ENCODE measurements at places on chromosomes 13 and 19. TPM values are rescaled to one million over a fixed set of nuclear protein-coding genes. Genes with fewer than 3 reads are reported as not detected.

- no peak for DNase-seq
These were observed 6.1 kb upstream of the ZNF787 start for GRCh38 chr19:56126983-56127780.

DNA sequence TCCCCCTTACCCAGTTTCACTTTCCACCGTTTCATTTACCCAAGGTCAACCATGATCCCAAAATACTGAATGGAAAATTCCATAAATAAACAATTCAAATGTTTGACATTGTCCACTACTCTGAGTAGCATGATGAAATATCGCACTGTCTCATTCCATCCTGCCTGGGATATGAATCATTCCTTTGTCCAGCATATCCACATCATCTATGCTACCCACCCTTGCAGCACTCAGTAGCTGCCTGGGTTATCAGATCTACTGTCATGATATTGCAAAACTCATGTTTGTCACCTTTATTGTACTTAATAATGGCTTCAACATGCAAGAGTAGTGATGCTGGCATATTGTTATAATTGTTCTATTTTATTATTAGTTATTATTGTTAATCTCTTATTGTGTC lies 263.9 kb upstream of the NBEA start:
- no peak for DNase-seq

DNA sequence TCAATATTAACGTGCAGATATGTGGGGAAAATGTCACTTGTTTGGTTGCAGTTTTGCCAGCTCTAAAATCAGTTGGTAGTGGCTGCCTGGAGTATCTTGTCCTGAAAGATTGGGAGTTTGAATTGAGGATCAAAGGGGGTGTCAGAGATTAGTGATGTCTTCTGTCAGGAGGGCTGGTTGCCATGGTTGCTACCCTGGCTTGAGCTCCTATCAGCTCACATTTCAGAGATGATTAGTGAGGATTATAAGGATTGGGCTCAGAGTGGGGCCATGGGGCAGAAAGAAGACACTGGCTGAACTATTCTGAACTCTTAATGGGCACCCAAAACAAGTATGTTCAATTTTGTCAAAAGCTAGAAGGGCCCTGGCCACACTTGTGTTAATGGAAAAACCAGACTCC lies 95.5 kb upstream of the RNF113B start:
- no peak for DNase-seq

- no peak for DNase-seq
These were observed 437.2 kb downstream of the LIG4 start for GRCh38 chr13:107778094-107778493.

DNA sequence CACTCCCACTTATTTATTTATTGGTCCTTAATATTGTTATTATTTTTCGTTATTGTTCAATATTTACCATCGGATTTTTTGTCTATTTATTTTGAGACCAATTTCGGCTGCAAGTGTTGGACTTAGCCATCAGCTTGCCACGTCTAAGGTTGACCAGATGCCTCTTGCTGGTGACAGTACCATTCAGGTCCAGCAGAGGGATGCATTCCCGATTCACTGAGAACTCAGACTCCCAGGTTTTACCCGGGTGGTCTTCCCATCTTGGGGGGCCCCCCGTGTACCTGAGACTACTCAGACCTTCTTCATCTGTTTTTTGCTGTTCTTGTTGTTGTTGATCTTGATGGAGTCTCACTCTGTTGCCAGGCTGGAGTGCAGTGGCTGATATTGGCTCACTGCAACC lies 1435.2 kb downstream of the UQCRFS1 start:
- DNase-seq = no peak

- DNase-seq = peak; percentile 22
These were observed 1581.3 kb downstream of the EFNB2 start for GRCh38 chr13:104954210-104954609.

DNA sequence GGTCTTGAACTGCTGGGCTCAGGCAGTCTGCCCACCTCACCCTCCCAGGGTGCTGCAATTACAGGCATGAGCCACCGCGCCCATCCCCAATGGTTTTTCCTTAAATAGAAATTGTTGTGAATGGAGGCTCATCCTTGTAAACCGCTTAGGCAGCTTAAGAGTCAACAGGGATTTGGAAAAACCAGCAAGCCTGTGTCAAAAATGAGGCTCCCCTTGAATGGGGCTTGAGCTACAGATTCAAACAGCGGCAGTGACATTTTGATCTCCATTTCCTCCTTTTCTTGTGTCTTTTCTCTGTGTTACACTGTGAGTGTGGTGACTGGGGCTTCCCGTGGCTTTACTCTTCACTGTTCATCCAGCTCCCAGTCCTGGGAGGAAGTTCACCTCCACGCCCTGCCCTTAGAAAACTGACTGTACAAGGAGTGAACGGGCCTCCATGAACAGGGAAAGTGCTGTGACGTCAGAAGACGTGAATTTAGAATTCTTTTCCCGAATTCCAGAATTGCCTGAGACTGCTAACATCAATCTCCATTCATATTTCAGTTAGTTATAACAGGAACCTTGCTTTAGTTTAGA lies 15.3 kb upstream of the RAB8A start:
- DNase-seq = no peak

DNA sequence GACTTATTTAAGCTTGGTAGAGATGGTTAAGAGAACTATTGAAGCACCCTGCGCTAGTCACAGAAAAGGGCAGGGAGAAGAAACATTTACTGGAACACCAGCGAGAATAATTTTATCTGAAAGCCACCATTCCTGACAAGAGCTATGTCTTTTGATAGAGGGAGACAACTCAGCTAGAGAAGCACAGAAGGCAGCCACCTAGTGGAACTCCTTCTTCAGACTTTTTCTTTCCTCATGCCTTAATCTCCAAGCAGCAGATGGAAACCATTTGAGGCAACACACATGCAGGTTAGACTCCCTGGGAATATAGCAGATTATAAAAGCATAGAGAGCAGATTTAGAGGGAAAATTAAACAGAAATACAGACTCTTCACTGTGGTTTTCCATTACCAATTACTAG lies 813.4 kb downstream of the SLITRK6 start:
- DNase-seq = no peak

DNA sequence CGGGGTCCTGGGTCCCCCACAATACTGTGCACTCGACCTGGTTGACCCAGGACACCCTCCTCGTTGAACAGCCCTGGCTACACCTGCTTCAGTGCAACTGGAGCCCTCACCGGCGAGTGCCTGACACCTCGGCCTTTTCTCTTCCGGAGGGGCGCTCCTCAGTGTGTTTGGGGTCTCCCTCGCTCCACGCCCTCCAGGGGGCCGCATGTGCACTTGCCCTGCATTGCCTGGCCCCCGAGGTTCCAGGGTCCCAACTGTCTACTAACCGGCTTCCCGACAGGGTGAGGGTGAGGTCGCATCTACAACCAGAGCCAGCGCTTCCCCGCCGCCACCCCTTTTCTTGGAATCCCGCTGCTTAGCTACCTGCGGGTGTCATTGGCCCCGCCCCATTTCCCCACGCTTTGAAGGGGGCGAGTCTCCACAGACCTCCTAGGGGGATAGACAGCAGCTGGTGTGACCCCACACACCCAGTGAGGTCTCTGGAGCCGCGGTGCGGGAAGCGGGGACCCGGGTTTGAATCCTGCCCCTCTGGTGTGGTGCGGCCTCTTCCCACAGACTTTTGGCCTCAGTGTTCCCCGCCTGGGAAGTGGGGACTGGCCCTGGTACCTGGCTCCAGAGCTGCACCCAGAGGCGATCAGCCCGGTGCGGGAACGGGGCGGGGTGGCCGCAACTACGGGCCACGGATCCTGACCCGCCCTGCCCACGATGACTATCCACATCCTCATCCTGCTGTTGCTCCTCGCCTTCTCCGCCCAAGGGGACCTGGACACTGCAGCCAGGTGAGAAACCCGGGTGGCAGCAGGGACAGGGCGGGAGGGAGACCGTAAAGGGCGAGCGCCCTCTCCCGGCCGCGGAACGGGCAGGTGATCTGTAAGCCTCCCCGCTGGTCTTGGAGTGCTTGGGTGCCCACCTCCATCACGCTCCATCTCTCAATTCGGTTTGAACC lies at the start of gene ADM5:
ADM5 (plus strand) TSS at position 462 of the 946 bp plus-strand sequence; CDS start at position 706, 244 bp downstream.
- DNase-seq = peak; percentile 62

- no peak for DNase-seq
These were observed 3.5 kb upstream of the LHB start for GRCh38 chr19:49020342-49020741.

GRCh38 chr19:16628984-16629691 lies 1.1 kb upstream of the MED26 start:
- peak; percentile 63 for DNase-seq

- DNase-seq = no peak
These were observed 284.8 kb downstream of the RBM26 start for GRCh38 chr13:79121286-79121685.

- DNase-seq = no peak
These were observed 107.3 kb upstream of the ZNF507 start for GRCh38 chr19:32238076-32238475.

DNA sequence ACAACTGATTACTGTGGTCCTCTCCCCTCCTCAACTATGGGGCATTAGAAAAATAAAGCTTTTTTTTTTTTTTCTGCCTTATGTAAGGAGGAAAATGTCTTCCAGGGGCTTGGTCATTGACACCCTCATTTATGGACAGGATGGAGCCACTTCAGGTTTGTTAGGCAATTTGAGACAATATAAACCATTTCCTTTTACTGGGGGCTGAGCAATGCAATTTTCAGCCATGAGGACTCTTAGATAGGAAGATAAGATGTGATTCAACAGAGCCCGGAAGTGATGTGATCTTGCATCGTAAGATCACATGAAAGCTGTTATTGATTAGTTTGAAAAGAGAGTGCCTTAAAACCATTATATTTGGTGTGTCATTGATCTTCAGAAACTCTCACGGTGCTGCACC lies 210.8 kb downstream of the OXGR1 start:
- DNase-seq = no peak

DNA sequence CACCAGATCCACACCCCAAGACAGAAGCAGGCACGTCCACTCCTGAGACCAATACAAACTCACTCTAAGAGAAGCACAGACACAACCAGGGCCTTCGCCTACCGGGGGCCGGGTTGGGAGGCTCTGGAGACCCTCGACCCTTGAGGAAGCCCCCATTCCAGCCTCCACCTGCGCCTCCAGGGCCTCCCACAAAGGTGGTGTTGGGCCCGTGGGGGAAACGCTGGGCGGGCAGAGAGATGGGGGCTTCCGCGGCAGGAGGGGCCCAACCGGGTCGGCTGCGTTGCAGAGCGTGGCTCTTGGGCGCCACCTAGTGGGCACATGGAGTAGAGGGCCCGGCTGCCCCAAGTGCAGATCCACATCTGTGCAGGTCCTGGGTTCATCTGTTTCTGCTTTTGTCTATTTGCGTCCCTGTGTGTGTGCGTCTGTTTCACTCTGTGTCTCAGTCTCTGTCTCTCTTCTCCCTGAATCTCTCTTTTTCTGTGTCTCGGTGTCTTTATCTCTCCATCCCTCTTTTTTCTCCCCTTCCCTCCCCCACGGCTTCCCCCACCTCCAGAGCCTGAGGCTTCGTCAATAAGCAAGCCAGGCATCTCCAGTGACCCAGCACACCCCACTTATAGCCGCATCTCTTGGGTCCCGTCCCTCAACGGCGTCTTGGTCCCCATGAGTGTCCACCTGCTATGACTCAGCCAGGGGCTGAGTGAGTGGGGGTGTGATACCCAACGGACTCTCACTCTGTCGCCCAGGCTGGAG lies 10.5 kb upstream of the TINCR start:
- peak; percentile 78 for DNase-seq

DNA sequence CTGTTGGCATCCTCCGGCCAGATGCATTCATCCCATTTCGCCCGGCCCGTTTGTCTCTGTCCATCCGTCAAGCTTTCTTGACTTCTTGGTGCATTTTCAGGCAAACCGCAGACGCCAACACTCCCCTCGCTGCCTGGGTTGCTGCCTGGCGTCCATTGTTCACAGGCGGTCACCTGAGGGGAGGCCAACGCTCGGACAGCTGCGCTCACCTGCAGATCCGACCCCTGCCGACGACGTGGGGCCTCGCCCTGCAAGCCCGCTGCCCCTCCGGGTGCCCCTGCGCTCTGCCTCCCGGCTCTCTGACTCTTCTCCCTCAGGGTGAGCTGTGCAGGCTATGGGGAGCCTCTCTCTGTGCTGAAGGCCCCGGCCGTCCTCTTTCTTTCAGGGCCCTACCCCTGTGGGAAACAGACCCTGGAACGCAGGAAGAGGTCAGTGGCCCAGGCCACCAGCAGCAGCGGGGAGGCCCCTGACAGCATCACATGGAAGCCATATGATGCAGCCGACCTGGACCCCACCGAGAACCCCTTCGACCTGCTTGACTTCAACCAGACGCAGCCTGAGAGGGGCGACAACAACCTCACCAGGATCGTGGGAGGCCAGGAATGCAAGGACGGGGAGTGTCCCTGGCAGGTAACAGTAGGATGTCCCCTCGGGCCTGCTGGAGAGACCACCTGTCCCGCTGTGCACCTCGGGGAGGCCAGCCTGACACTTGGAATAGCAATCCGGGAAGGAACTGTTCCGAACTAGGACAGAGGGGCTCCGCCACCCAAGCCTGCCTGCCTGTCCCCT lies 14.8 kb upstream of the PROZ start:
- DNase-seq = no peak

- no peak for DNase-seq
These were observed 34.2 kb downstream of the CEBPG start for GRCh38 chr19:33407716-33408115.

DNA sequence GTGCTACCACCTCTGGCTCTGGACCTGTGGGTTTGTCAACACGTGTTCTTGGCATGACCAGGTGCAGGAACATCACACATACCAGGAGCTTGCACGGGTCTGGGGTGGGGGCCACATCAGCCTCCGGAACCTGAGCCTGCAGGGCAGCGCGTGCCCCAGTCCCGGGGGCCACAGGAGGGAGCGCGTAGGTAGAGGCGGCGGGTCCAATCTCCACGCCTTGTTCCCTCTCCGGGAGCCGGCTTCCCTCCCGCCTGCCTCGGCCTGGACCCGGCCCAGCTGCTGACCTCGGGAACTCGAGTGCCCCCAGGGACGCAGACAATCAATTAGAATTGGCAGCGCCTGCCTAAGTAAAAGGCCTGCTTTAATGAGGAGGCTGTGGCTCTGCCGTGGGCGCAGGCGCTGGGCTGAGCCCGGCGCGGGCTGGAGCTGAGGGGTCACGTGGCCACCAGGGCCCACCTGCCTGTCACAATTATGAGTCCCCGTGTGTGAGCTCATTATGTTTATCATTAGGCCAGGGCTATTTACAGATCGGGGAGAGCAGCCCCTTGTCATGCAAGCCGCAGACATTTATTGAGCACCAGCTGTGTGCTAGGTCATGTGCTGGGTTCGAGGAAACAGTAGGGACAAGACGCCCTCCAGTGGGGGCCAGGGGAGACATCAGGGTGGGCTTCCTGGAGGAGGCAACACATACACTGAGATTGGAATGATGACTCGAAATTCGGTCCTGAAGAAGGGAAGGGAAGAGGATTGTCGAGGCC lies 32.2 kb upstream of the TNFAIP8L1 start:
- DNase-seq = peak; percentile 31

The ZNF878 gene
- 0.33 TPM for polyA plus RNA-seq

The KCNRG gene
- 2.9 TPM for polyA plus RNA-seq

The ZNF460 gene
- polyA plus RNA-seq = 1.2 TPM

The TNNI3 gene
- 1.2 TPM for polyA plus RNA-seq

The GPR12 gene
- polyA plus RNA-seq = not detected

The LYL1 gene
- polyA plus RNA-seq = 34.1 TPM

The SLC6A16 gene
- polyA plus RNA-seq = 2.4 TPM

The SH2D3A gene
- polyA plus RNA-seq = 24.2 TPM

The TMEM272 gene
- 0.09 TPM for polyA plus RNA-seq

The SIGLEC5 gene
- polyA plus RNA-seq = not detected

The MAB21L1 gene
- 0.04 TPM for polyA plus RNA-seq

The USHBP1 gene
- polyA plus RNA-seq = 11.4 TPM

The PEAK3 gene
- 7.4 TPM for polyA plus RNA-seq
